Fibroblast of skin of scalp (primary cell): ENCODE measurements at places on chromosomes 1 and 21.

DNA sequence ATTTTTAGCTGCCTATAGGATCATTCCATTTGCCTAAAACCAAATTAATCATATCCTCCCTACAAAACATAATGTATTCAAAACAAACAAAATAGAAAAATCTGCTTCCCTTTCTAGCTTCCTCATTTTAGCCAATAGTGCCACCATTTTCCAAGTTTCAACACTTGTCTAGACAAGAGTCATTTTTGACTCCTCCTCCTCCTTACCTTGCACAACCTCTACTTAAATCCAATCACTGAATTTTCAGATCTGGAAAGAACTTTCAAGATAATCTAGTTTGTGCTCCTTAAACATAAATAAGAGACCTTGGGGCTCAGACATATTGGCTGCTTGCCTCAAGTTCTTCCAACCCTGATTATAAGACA lies 7.4 kb downstream of the STX6 start:
- DNase-seq: no peak

DNA sequence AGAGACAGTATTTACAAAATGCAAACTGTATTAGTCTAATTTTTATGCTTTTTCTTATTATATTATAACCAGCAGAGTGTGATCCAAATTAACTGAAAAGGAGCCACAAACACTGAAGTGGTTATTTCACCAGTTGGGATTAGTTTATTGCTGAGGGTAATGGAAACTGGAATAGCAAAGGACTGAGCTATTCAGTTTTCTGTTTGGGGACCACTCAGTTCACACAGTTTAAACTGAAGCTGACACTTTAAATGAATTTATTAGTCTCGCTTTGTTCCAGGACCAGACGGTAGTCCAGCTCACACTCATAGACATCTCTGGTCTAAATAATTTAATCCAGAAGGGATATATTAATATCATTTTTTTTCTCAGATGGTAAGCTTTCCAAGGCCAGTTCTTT lies 410.7 kb downstream of the LTN1 start:
- no peak for DNase-seq

DNA sequence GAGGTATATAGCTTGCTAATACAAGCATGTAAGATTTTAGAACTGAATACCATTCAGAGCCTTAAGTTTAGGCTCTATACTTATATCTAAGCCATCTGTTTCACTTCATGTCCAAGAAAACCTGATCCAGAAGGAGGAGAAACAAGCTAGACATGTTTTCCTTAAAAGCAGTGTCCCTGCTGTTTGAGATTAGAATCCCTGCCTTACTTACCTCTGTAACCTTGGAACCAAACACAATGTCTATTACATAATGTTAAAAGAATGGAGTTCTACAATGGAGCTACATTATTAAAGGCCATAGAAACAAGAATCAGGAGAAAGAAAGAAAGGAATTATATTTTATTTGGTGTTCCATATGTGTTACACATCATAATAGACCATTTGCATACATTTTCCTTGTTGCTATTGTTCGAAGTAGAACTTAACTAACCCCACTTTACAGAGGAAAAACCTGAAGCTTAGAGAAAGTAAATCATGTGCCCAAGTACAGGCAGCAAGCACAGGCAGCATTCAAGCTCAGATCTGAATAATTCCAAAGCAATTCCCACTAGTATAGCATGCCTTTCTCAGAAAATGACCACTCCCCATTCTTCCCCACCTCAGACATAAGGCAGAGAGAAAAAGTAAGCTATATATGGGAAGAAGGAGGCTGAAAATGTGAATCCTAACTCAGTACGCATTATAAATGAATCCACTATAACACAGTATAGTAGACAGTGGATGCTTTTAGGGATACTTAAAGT lies 380.1 kb upstream of the SPAG17 start:
- no peak for DNase-seq

DNA sequence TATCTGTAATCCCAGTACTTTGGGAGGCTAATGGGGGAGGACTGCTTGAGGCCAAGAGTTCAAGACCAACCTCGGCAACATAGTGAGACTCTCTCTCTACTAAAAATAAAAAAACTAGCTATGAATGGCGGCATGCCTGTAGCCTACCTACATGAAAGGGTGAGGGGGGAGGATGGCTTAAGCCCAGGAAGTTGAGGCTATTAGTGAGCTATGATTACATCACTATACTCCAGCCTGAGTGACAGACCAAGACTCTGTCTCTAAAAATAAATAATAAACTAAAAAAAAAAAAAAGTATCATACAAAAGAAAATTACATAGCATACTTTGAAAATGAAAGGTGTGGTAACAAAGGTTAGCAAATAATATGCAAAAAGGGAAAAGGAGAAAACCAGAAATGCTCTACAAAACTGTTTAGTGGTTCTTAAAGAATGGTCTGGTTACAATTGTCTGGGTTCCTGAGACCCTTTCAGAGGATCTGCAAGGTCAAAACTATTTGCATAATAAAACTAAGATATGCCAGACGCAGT lies 19.0 kb upstream of the SH2D5 start:
- no peak for DNase-seq
